CD4-positive, alpha-beta T cell (primary cell): ENCODE measurements at places on chromosomes 4 and X. TPM values are rescaled to one million over a fixed set of nuclear protein-coding genes. Genes with fewer than 3 reads are reported as not detected.
A peak's percentile ranks its signal among the peaks of the same experiment; 100 is the strongest.

RBMX2 gene
- total RNA-seq: 21.5 TPM

ZNF630 gene
- 1.2 TPM for total RNA-seq

GPR34 gene
- not detected for total RNA-seq

MAML3 gene
- 2.5 TPM for total RNA-seq

SSX3 gene
- total RNA-seq: not detected

TRPC5OS gene
- total RNA-seq: not detected

PAGE4 gene
- not detected for total RNA-seq

TCEAL6 gene
- total RNA-seq: not detected

HAND2 gene
- not detected for total RNA-seq

DNA sequence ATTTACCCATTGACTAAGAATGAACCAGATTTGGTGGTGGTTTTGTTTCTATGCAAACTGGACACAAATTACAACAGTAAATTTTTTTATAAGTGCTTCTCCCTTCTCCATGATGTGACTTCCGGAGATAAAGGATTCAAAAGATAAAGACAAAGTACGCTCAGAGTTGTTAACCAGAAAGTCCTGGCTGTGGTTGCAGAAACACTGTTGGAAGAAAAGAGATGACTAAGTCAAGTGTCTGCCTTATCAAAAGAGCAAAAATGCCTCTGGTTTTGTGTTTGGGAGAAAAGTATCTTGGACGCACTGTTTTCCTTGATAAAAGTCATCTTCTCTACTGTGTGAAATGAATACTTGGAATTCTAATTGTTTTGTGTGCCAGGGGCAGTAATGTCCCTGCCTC, 213.4 kb downstream of the GC start:
- no peak overlapping the region for H3K4me3 ChIP-seq
- H3K27ac ChIP-seq: no peak overlapping the region
- no peaks in the 10 kb centered on the region for H3K36me3 ChIP-seq
- no peak for DNase-seq
- H3K27me3 ChIP-seq: no peaks in the 10 kb centered on the region

DNA sequence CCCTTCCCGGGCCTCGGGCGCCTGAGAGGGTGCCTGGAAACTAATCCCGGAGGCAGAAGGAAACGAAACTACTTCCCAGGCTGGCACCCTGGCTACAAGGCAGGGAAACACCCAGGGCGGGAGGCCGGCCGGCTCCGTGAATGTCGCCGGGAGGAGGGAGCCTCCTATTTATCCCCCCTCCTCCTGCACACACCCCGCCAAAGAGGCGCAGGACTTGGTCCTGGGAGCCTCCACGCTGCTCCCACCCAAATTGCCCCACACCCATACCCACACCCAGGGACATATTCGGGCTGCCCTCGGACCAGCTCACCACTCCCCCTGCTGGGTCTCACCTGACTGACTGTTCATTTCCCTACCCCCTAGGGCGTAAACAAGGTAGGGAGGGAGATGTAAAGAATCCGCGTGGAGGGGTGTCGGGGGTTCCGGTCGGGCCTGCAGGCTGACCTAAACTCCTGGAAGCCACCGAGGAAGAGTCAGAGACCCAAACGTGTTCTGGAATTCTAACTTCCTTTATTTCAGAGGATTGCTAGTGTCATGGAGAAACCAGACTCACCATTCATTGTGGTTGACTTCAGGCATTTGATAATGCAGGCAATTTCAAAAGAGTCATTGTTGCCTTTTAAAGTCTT, at the start of gene BTC:
Gene BTC (minus strand): TSS at position 142 of the 629 bp plus-strand sequence. CDS start 198 bp downstream, outside the sequence.
- H3K4me1 ChIP-seq: peaks cover 7% of the 10 kb centered on the region
- peaks cover 29% of the 10 kb centered on the region for H3K27me3 ChIP-seq
- no peak for DNase-seq

GRCh38 chrX:133306316-133306715, 88.2 kb upstream of the TFDP3 start:
- H3K4me3 ChIP-seq: no peak overlapping the region
- no peaks in the 10 kb centered on the region for H3K4me1 ChIP-seq
- no peak for DNase-seq
- no peaks in the 10 kb centered on the region for H3K36me3 ChIP-seq

DNA sequence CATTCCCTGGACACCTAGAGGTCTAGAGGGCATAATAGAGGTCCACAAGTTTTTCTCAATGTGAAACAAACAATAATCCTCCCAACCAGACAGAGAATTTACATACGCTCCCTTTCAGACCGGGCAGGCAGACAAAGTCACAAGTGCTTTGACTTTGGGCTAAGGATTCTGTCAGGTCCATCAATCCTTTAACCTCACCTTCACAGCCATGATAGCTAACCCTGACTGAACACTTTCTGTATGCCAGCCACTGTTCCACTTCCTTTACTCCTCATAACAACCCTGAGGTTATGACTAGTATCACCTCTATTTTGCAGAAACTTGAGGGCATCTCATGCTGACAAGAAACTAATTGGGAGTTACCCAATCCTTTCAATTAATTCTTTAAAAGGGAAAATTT, 118.8 kb upstream of the AFF2 start:
- peak overlapping the region; percentile 87 for H3K27ac ChIP-seq
- no peaks in the 10 kb centered on the region for H3K36me3 ChIP-seq
- peak overlapping the region; percentile 46 for H3K4me3 ChIP-seq
- peaks cover 21% of the 10 kb centered on the region for H3K4me1 ChIP-seq
- DNase-seq: peak; percentile 10

- no peak for DNase-seq
- no peak overlapping the region for H3K27ac ChIP-seq
- no peaks in the 10 kb centered on the region for H3K4me1 ChIP-seq
- peaks cover 8% of the 10 kb centered on the region for H3K27me3 ChIP-seq
- no peak overlapping the region for H3K4me3 ChIP-seq
Observed at GRCh38 chr4:182758273-182758672, 158.9 kb downstream of the DCTD start.

DNA sequence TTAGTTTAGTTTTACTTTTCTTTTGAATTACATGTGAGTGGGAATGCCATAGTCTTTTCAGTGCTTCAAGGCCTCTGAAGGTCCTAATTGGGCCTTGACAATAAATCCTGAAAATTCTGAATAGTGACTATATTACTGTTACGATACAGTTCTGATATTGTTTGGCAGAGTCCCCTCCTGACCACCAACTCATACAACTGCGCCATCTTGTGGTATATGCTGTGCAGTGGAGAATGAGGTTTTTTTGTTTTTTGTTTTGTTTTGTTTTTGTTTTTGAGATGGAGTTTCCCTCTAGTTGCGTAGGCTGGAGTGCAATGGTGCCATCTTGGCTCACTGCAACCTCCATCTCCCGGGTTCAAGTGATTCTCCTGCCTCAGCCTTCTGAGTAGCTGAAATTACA, 56.6 kb upstream of the CHRDL1 start:
- no peaks in the 10 kb centered on the region for H3K36me3 ChIP-seq
- H3K27me3 ChIP-seq: no peaks in the 10 kb centered on the region
- H3K27ac ChIP-seq: no peak overlapping the region
- H3K4me3 ChIP-seq: no peak overlapping the region
- H3K4me1 ChIP-seq: no peaks in the 10 kb centered on the region

- H3K27ac ChIP-seq: no peak overlapping the region
- H3K36me3 ChIP-seq: no peaks in the 10 kb centered on the region
- no peak for DNase-seq
- H3K4me1 ChIP-seq: peaks cover 4% of the 10 kb centered on the region
- H3K4me3 ChIP-seq: no peak overlapping the region
Observed at GRCh38 chrX:48787505-48788443, 1.4 kb downstream of the GATA1 start.

DNA sequence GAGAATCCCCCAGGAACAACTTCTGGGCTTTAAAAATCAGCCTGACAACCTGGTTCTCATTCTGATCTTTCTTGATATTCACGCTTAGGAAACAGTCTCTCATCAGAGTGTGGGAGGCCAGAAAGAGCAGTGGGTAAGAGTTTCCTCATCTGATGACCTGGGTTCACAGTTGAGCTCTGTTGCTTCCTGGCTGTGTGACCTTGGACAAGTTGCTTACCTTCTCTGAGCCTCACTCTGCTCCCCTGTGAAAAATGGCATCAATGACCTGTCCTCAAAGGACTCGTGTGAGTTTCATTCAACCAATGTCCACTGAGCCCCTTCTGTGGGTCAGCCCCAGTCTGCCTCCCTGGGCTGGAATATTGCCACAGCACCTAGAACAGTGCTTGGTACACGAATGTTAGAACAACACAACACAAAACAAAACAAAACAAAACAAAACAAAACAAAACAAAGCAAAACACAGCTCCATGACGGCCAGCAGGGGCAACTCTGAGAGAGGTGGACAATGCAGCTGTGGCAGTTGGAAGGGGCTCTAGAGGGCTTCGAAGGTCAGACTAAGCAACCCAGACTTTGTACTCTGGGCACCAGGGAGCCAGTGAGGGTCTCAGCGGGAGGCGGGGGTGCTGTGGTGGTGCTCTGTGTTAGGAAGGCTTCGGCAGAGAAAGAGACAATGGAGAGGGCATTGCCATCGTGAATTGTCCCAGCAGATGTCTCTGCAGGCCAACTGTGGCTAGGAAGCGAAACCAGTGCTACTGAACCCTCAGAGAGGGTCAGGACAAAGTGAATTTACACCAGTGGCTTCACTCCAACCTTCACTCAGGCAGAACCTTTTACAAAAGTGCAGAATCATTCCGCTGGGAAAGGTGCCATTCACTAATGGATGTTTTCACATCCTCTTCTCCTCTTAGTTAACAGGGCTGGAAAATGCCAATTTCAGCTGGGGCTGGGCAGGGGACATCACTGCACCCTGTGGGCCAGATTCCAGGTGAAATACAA, 14.3 kb upstream of the C4orf50 start:
- no peaks in the 10 kb centered on the region for H3K36me3 ChIP-seq
- H3K27ac ChIP-seq: no peak overlapping the region
- H3K27me3 ChIP-seq: no peaks in the 10 kb centered on the region
- H3K4me3 ChIP-seq: no peak overlapping the region

- no peak overlapping the region for H3K4me3 ChIP-seq
- no peaks in the 10 kb centered on the region for H3K4me1 ChIP-seq
- H3K27me3 ChIP-seq: no peaks in the 10 kb centered on the region
- no peak overlapping the region for H3K27ac ChIP-seq
Observed at GRCh38 chr4:48570646-48571220, 80.7 kb downstream of the ZAR1 start.

DNA sequence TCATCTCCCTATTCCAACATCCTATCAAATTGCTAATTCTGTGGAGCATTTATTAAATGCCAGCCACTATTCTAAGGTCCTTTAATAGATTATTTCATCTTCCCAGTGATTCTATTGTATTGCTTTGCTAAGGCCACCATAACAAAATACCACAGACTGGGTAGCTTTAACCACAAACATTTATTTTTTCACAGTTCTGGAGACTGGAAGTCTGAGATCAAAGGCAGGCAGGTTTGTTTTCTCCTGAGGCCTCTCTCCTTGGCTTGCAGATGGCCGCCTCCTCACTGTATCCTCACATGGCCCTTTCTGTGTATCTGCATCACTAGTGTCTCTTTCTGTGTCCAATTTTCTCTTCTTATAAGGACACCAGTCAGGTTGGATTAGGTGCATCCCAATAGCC, 64.5 kb downstream of the CPE start:
- H3K27me3 ChIP-seq: no peaks in the 10 kb centered on the region
- no peaks in the 10 kb centered on the region for H3K36me3 ChIP-seq
- no peak overlapping the region for H3K27ac ChIP-seq
- no peak overlapping the region for H3K4me3 ChIP-seq
- no peak for DNase-seq

GRCh38 chr4:112938461-112939058, 110.9 kb upstream of the ANK2 start:
- DNase-seq: peak; percentile 7
- no peak overlapping the region for H3K4me3 ChIP-seq
- H3K27me3 ChIP-seq: no peaks in the 10 kb centered on the region
- no peak overlapping the region for H3K27ac ChIP-seq
- H3K4me1 ChIP-seq: no peaks in the 10 kb centered on the region

- no peaks in the 10 kb centered on the region for H3K4me1 ChIP-seq
- no peaks in the 10 kb centered on the region for H3K36me3 ChIP-seq
- peaks cover 5% of the 10 kb centered on the region for H3K27me3 ChIP-seq
- DNase-seq: no peak
Observed at GRCh38 chrX:3807906-3808305, 94.5 kb upstream of the PRKX start.

DNA sequence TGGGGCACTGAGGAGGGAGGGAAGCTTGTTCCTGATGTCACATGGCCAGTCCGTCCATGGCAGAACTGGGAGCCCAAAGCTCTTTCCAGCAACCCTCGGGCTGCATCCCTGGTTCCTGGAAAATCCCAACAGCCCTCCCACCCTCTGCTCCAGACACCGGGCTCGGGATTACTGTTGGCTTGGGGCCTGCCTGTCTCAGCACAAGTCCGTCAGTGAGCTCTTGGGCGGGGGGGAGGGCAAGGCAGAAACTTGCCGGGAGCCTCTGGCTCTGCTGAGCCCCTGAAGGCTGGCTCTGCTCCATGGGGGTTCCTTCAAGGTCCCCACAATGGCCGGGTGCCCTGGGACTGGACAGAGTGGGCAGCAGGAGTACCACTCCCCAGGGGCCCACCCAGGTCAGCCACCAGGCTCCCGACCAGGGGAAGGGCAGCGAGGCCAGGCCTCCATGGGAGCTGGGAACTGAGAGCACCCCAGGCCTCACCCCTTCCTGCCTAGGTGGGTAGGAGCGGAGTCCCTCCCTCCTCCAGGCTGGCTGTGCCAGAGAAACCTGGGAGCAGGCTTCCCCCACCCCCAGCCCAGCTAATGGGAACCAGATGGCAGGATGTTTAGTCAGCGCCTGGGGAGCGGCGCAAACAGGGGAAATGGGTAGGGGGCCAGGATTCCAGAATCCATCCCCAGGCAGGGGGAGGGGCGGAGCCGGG, 6.4 kb upstream of the HAUS7 start:
- H3K36me3 ChIP-seq: no peaks in the 10 kb centered on the region
- H3K4me3 ChIP-seq: no peak overlapping the region
- DNase-seq: no peak
- no peaks in the 10 kb centered on the region for H3K27me3 ChIP-seq

DNA sequence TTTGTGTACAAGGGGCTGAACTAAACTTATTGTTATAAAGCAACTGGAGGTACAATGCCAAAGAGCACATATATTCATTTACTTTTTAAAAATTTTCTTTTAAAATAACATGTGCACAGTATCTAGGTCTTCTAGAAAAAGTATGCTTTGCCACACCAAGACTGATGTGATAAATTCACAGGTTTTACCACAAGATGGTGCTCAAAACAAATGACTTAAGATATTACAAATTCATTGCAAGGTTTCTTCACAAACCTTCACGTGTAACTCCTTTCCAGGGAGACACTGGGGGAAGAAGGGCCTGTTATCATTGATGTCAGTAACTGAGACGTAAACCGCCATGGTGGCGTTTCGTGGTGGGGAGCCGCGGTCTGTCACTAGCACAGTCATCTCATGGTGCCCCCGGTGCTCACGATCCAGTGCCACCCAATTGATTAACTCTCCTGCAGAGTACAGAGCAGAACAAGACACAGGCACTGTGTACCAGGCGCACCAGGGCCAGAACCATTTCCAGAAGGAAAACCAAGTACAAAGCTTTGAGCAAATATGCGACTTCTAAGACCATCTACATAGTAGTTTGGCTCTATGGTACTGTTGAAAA, 162.2 kb downstream of the DCHS2 start:
- no peak overlapping the region for H3K27ac ChIP-seq
- no peak overlapping the region for H3K4me3 ChIP-seq
- peaks cover 10% of the 10 kb centered on the region for H3K4me1 ChIP-seq
- peak; percentile 13 for DNase-seq

- DNase-seq: no peak
- no peak overlapping the region for H3K27ac ChIP-seq
- H3K27me3 ChIP-seq: peaks cover 6% of the 10 kb centered on the region
- H3K4me1 ChIP-seq: no peaks in the 10 kb centered on the region
Observed at GRCh38 chr4:99655308-99656081, 2.1 kb downstream of the C4orf54 start.

- no peak overlapping the region for H3K27ac ChIP-seq
- no peaks in the 10 kb centered on the region for H3K4me1 ChIP-seq
- no peak overlapping the region for H3K4me3 ChIP-seq
- no peaks in the 10 kb centered on the region for H3K27me3 ChIP-seq
- H3K36me3 ChIP-seq: no peaks in the 10 kb centered on the region
- DNase-seq: no peak
Observed at GRCh38 chr4:136337216-136337615, 1195.1 kb downstream of the PCDH18 start.
